ENCODE measurements at places on chromosomes 11 and 22.

DNA sequence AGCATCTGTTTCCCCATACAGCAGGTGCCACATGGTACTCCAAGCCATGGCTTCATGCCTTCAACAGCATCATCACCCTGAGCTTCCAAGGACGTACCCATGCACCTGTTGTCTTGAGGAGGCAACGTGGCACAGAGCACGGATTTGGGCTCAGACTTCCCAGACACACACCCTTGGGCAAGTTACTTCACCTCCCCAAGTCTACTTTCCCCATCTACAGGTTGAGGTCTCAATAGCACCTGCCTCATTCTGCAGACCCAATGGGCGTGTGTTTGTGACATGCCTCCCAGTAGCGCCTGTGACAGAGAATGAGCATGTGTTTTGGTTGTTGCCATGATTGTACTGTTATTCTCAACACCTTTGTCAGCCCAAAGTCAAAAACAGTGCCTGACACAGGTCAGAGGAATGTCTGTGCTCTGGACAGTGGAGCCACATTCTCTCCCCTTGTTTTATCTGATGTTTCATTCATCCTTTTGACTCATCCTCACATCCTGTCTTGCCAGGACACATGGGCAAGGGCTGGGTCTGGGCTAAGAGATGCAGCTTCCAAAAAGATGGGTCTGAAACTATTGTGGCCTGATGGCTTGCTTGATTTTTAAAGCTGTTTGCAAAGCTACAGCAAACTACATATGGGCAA, 53.4 kb upstream of the CCND1 start:
- no peak for DNase-seq

GRCh38 chr11:122319691-122320620, 203.9 kb upstream of the BLID start:
- DNase-seq: no peak

DNA sequence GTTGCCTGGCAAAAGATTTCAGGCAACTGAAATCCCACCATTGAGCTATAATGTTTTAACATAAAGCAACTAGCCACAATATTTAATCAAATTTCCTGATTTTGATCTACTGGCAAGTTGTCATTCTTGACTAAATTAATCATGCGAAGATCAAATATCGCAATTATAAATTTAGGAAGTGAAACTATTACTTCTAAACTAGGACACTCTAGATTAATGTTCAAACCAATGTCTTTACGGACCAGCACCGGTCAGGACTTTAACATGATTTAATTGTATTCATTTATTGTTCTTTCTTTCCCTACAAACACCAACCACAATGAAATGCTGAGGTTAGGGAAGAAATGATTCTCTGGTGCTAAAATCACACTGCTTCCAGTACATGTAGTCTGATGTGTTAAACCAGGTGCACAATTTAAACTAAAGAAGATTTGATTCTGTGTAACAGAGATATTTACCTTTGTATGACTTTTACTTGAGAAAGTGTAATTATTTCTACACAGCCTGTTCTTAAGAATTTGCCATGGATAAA, 14.9 kb downstream of the GAS2 start:
- no peak for DNase-seq

GRCh38 chr11:110287537-110287936, 8.9 kb downstream of the RDX start:
- no peak for DNase-seq

GRCh38 chr22:49015993-49016908, 811.4 kb downstream of the BRD1 start:
- no peak for DNase-seq

GRCh38 chr11:7418906-7419305, 66.4 kb upstream of the OLFML1 start:
- no peak for DNase-seq

DNA sequence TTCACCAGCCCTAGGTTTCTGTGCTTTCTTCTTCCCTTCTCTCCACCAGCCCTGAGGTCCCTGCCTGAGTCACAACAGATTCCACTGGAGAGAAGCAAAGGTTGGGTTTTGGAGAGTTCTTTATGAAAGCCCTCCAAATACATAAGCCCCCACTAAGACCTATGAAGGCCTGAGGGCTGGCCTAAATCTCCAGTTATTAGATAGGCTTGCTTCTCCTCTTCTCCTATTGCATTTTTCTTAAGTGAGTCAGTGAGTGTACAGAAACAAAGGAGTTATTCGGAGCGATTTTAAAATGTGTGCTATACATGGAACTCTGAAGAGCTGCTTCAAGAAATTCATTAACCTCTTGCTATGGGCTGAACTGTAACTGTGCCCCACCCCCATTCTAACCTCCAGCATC, 1057.3 kb downstream of the OPCML start:
- no peak for DNase-seq

GRCh38 chr11:924406-925157, 1.1 kb upstream of the AP2A2 start:
- DNase-seq: no peak

- DNase-seq: no peak
Observed at GRCh38 chr11:28702450-28702790, 594.2 kb downstream of the METTL15 start.

DNA sequence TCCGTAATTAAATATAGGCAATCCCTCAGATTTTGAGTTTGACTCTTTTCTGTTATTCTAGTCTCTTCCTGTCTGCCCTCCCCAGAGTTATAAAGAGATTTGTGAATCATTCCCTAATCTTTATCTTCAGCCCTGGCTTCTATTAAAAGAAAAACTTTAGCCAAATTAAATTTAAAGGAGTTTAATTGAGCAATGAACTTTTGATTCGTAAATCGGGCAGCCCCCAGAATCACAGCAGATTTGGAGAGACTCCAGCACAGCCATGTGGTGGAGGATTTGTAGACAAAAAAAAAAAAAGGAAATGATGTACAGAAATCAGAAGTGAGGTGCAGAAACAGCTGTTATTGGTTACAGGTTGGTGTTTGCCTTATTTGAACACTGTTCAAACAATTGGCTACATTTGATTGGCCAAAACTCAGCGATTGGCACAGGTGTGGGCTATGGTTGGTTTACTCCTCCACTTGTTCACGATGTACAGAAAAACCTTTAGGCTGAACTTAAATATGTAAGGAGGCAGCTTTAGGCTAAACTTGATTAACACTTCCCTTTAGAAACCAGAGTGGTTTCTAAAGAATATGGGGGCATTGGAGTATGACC, 2.3 kb upstream of the ALKBH8 start:
- no peak for DNase-seq

DNA sequence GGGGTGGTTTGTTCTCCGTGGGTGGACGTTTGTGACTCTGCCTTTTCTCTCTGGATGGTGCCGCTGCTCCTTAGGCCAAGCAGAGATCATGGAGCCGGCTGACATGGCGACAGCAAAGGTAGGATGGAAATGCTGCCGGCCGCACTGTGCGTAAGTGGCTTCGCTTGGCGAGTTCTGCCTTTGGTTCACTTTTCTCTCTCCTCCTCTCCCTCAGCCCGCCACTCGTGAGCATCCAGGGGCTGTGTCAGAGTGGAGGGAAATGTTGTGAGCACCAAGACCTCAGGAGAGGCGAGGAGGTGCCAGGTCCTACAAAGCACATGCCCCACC, 80.5 kb downstream of the GRAMD1B start:
- DNase-seq: no peak

GRCh38 chr11:19574916-19575315, 137.7 kb upstream of the NAV2 start:
- no peak for DNase-seq

DNA sequence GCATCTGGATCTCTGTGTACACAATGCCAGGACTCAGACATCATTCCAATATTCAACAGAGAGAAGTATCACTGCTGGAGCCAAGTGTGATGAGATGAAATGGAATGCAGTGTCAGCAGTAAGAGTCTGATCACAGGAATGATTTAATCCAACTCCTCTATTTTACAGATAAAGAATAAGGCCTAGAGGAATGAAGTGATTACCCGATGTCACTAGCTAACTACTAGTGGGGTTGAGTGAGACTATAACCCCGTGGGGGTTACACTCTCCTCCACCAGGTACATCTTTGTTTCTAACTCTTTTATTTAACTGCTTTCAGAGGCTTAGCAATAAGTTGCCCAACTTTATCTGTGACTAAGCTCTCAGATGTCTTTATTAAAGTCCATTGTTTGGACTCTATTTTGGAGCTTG, 94.2 kb upstream of the FAT3 start:
- no peak for DNase-seq

DNA sequence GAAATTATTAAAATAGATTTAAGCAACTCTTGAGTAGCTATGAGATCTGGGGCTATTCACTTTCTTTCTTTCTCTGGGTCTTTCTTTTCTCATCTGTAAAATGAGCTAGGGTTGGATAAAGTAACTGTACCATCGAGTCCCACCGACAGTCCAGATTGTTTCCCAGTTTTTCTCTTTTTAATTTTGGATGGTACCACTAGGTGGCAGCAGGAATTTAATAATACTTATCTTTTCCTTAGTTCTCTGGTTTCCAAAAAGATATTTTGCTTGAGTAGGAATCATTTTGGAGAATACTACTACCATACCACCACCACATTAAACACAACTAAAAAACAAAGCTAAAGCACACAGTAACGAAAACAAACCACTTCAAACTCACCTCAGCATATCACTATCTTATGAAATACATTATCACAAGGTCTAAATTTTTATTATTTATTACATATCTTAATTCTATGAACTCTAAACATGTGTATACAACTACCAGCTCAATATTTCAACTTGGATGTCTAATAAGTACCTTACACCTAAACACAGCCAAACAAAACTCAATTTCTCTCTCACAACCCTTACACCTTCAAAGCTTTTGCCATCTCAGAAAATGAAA, 584.0 kb downstream of the KCNA4 start:
- DNase-seq: no peak

- no peak for DNase-seq
Observed at GRCh38 chr22:36147196-36147791, 13.3 kb downstream of the APOL3 start.

GRCh38 chr11:12723421-12724300, 49.4 kb downstream of the TEAD1 start:
- DNase-seq: no peak

DNA sequence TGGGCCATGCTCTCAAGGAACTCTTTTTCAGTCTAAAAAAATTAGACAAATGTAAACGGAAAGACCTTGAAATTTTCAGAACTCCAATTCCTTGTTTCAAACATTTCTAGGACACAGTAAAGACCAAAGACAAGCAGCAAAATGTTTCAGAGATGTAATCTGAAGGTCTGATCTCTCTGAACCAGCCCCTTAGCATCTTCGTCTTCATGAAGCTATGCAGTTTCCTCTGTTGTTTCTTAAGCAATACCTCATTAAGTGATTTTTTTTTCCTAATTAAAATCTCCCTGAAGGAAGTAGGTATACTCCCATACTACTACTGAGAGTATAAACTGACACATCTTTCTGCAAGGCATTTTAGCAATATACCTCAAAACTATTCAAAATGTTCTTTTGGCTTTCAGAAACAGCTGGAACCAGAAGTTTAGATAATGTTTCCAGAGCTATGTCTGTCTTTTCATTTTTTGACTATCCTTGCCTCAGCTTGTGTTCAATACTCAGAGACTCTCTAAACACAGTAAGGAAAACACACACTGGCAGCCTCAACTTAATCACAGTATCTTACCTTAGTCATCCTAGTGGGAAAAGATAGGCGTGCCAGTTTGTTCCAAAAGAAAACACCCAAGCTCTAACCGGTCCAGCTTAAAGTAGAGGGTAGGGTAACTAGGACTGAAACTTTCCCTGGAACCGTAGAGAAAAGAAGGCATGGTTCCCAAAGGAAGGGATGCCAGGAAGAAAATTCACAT, 25.1 kb downstream of the SBF2 start:
- DNase-seq: no peak

DNA sequence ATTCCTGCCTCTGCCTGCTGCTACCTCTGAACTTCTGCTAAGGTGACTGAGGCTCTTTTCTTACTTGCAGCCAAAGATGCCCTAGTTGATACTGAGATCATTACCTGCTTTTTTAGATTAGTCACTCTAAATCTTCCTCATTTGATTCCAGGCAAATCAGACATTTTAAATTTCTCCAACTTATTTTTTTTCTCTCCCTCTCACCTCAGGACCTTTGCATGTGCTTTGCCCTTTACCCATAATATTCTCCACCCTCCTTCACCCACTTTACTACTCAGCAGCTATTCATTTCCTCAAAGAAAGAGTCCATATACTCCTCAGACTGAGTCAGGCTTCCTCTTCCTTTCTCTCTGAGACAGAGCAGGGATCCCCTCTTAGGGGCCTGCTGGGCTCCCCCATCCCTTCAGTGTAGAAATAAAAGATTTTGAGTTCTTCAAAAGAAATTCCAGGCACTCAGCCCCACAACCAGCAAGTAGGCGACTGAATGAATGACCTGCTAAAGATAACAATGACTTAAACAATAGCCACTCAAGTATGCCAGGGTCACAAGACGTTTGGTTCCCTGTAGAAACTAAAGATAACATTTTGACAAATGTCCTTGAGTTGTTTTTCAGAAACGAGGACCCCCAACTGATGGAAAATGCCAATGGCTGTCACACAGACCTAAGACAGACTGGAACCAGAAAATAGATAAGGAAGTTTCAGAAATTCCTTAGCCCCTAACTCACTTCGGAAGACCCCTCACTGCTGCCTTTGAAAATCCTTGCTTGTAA, 104.2 kb downstream of the MTNR1B start:
- DNase-seq: no peak

DNA sequence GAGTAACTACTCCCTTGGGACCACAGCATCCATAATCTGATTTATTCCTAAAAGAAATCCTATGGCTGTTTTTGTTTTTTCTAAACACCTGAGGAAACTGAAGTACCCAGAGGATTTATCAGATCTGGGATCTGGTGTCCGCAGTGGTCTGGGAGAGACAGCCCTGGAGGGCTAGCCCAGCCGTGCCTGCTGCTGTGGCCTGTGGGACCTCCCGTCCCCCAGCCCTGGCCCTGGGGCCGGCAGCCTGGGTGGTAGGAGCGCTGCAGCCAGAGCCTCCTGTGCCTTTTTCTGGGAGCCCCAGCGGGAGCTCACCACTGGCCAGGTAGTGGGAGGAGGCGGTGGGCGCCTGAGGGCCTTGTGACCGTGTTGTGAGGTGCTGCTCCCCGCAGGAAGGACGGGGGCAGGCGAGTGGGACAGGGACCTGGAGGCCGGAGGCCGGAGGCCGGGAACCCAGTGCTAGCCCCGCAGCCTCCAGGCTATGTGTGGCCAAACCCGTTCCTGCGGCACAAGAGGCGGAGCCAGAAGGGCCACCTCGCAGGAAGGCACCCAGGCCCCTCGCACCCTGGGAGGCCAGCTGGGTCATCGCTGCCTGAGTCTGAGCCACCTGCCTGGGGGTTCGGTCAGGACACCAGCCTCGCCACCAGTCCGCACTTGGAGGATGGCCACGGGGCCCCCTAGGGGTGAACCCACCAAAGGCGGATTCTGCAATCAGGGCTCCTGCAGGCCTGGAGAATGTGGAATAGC, 18.2 kb upstream of the C11orf96 start:
- no peak for DNase-seq

DNA sequence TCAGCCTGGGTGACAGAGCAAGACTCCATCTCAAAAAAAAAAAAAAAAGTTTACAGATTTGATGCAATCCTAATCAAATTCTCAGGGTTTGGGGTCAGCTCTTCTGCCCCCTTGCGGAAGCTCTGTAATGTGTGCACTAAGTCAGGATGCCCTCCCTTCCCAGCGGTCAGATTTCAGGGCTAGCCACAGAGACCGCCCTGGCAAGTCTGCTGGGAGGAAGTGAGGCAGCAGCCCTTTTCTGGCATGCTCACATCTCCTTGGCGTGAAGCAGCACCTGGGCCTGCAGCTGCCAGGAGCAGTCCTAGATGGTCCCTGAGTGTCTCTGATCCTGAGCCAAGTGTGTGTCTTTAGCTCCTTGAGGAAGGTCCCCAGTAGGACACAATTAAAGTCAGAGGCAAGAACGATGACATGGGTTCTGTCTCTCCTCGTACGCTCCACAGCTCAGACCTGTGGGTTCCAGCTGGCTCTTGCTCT, 10.9 kb upstream of the APOBEC3C start:
- DNase-seq: peak; percentile 60

All from GOT3 (cell line).